ENCODE measurements at places on chromosomes 2 and 18.

DNA sequence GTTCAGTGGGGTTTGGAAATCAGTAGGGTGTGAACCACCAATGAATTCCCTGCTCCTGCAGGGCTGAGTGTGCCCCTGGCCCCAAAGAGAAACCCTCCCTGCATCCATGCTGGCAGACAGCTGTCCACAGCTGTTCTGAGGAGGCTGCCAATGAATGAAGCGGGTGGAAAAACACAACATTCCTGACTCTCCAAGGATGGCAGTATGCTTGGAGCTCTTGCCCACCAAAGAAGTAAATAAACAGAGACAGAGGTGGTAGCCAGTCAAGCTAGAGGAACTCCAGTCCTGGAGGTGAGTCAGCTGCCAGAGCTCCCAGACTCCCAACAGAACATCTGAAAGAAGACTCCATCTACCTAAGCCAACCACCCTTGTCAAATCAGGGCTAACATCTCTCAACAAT is 6.2 kb downstream of the ZBTB7C start:
- no peak for DNase-seq

- DNase-seq = no peak
Observed at GRCh38 chr2:114083717-114084387, 194.0 kb downstream of the ACTR3 start.

GRCh38 chr18:57581301-57581934 is 5.1 kb downstream of the FECH start:
- no peak for DNase-seq

- DNase-seq = no peak
Observed at GRCh38 chr2:38526195-38526594, 76.5 kb downstream of the HNRNPLL start.

DNA sequence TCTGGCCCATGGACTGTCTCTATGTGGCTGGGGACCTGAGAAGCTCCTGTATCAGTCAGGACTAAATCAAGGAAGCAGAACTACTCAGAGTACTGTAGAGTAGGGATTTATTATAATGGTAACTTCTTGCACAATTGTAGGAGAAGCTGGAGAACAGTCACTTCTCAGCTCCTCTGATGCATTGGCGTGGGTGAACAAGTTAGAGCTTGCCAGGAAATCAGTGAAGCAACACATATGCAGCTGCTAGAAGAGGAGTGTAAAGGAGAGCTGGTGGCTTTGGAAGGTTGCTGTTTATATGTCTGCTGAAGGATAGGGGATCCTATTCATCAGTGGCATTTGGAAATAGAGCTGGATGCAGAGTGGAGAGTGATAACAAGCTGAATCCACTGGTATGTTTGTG is 215.5 kb upstream of the CWC22 start:
- no peak for DNase-seq

- no peak for DNase-seq
Observed at GRCh38 chr18:54736981-54737380, 91.3 kb upstream of the RAB27B start.

GRCh38 chr2:94879314-94879981 is 8.2 kb downstream of the TEKT4 start:
- DNase-seq = no peak

DNA sequence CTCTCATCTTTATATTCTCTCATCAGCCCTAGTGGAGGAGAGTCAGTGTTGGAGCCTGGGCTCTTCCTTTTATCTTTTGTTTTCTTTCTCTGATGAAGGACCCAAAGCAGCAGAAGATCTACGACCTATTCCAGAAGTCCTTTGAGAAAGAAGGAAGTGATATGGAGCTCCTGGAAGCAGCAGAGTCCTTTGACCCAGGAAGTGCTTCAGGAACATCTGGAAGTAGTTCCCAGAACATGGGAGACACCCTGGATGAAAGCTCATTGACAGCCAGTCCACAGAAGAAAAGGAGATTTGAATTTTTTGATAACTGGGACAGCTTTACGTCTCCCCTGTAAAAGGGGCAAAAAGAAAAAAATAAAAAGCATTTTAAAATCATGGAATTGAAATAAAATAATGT is 16.0 kb upstream of the RPL37A start:
- no peak for DNase-seq

DNA sequence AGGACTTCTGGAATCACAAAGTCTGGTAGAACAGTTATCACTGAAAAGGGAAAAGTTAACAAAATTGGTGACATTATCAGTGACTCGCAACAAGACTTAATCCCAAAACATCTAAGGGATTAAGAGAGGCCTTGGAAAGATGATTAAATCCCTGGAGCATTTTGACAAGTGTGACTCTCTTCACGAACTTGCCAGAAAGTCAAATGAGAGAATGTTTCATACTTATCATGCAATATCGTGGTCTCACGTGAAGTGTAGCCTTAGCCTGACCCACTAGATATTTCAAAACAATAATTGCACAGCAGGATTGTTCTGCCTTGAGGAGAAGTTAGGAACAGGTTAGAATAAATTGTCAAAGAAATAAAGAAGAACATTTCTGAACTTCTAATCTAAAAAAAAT is 104.5 kb downstream of the COL6A3 start:
- DNase-seq = no peak

GRCh38 chr2:236972491-236973342 is 113.0 kb upstream of the COPS8 start:
- DNase-seq = peak; percentile 76

GRCh38 chr18:25243754-25244153 is 108.2 kb downstream of the ZNF521 start:
- no peak for DNase-seq

DNA sequence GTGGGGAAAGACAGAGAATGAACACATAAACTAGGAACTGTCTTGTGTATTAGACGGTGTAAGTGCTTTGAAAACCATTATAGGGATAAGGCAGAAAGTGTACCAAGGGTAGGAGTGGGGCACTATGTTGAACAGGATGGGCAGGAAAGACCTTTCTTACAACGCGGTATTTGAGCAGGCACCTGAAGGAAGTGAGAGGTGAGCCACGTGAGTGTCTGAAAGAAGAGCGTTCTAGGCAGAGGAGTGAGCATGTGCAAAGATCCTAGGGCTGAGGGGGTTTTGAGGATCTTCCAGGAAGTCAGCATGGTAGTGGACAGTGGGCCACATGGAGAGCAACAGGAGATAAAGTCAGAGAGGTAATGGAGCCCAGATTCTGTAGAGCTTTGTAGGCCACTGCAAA is 65.2 kb downstream of the SRD5A2 start:
- no peak for DNase-seq

- no peak for DNase-seq
Observed at GRCh38 chr2:222747526-222748160, 76.2 kb downstream of the MOGAT1 start.

DNA sequence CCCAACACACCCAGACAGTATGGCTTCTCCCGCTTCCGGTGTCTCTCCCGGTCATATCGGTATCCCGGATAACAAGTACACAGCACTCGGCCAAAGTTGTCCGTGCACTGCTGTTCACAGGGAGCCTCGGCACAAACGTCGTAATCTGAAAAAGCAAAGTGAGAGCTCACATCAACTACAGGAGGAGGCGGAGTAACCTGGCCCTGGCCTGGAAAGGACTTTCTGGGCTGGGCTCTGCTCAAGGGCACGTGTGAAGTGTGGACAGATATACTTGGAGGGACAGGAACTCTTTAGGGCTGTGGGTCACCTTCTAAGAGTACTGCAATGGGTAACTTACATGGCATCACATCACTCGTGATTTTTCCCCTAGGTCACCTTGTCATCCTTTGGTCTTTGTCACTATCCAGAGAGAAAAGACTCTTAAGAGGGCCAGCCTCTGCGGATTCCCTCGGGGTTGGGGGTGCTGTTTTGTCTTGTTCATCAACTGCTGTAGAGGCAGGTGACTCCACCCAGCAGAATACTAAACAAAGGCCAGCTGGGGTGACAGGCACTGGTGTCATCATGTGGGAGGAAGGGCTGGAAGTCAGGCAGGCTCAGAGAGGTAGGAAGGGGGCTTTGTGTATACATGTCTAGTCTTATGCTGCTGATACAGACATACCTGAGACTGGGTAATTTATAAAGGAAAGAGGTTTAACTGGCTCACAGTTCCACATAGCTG is 110.6 kb upstream of the LMAN1 start:
- no peak for DNase-seq

DNA sequence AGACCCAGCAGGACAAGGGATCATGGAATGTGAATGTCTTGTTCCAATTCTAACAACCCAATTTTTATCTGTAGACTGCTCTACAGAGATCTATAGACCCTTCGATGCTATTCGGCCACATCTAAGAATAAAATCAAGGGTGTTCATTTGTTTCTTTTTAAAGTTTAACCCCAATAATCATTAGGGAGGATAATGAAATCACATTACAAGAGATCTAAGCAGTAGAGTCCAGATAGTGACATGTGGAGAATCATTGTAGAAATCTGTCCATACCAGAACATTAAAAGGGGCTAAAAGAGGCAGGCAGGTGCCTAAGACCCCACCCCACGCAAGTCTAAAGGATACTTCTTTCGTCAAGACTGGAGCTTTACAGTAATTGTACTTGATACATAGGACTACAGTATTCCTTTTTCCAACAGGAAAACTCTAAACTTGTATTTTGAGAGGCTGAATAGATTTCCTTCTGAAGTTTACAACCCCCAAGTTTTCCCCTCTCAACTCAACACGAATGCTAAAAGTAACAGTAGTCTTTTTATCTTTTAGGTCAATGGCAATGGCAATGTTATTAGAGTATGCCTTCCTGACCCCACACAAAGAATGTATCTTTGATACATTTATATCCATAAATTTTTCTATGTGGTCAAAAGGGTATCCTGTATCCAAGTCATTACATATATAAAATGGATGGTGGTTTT is 183.7 kb downstream of the TCF4 start:
- DNase-seq = no peak

DNA sequence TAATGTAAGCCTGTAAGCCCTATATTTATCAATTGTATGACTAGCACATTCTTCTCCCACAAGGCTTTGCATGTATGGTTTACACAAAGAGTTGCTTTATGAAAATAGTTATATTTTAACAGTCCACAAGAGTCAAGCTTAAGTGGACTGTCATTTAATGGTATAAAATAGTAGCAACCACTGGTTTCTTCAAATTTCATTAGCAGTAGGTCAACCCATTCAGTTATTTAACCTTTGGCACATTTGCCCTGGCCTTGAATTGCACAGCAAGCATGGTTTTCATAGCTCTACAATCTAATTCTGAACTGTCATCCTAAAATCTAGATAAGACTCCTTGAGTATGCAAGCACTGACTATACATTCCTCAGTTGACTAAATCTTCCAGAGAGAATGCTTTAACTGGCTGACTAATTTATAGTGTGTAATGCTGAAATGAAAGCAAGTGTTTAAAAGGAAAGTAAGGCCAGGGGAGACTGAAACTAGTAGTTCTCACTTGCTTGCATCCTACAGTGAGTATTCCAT is 1.8 kb downstream of the DPP4 start:
- peak; percentile 59 for DNase-seq

DNA sequence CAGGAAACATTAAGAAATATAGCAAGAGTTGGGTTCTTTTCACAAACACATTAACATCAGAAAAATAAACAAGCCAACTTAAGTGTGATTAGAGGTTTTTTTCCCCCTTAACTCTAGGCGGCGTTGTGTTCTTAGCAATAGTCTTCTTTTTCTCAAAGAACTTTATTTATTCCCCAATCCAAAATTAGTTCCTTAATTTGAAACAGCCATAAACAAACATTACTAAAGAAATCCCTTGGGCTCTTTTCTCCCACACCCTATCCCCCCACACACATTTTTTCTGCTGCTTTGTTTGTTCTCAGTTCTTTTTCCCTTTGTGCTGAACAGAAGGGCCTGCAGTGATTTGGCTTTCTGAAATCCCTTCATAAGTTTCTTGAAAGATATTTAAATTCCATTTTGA is 13.2 kb upstream of the MYO1B start:
- DNase-seq = no peak

Data from HepG2 (cell line).